ENCODE measurements at places on chromosomes 5 and 9. TPM values are rescaled to one million over a fixed set of nuclear protein-coding genes. Genes with fewer than 3 reads are reported as not detected.

ANKH gene
- 23.0 TPM for polyA plus RNA-seq

LIFR gene
- polyA plus RNA-seq = 25.7 TPM

BHMT gene
- 8.2 TPM for polyA plus RNA-seq

FAM221B gene
- not detected for polyA plus RNA-seq

WWC1 gene
- 2.1 TPM for polyA plus RNA-seq

ENC1 gene
- 11.2 TPM for polyA plus RNA-seq

CANX gene
- polyA plus RNA-seq = 195 TPM

SERF1B gene
- polyA plus RNA-seq = 49.9 TPM

FCN2 gene
- polyA plus RNA-seq = 0.37 TPM

PCDHGA11 gene
- 1.9 TPM for polyA plus RNA-seq

BRINP1 gene
- polyA plus RNA-seq = 0.23 TPM

SLC36A3 gene
- not detected for polyA plus RNA-seq

PLAC8L1 gene
- polyA plus RNA-seq = 0.27 TPM

LURAP1L gene
- 24.9 TPM for polyA plus RNA-seq

LYSMD3 gene
- polyA plus RNA-seq = 10.3 TPM

APBA1 gene
- 7.1 TPM for polyA plus RNA-seq

PCDHB7 gene
- 2.6 TPM for polyA plus RNA-seq

PTGS1 gene
- 348 TPM for polyA plus RNA-seq

C7 gene
- polyA plus RNA-seq = 609 TPM

BAAT gene
- 0.06 TPM for polyA plus RNA-seq

ZNF366 gene
- polyA plus RNA-seq = 3.3 TPM

PCDHGA3 gene
- polyA plus RNA-seq = 1.6 TPM

C9orf43 gene
- 0.14 TPM for polyA plus RNA-seq
